Daoy (cell line): ENCODE measurements at places on chromosomes 3 and 15. TPM values are rescaled to one million over a fixed set of nuclear protein-coding genes. Genes with fewer than 3 reads are reported as not detected.

NLGN1 gene
- total RNA-seq: 6.0 and 12.1 TPM in 2 replicates

SH3GL3 gene
- total RNA-seq: 0.21 and 1.4 TPM in 2 replicates

DNA sequence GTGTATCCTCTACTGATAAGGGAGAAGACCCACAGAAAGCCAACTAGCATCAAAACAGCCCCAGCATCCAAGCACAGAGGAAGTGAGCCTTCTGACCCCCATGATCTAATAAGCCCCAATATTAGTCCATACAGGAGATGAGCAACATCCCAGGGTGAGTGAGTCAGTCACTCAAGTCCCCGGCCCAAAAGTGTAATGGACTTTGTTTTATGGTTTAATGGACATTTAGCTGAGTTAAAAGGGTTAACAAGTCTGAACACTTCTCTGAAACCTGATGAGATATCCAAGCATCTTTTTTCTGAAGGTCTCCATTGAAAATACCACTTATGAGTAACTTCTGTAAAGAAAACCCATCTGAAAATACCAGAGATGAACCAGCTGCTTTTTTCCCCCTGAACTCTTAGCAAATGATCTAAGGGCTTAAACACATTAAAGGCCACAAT lies 115.6 kb downstream of the GREM1 start:
- DNase-seq: no peak

DNA sequence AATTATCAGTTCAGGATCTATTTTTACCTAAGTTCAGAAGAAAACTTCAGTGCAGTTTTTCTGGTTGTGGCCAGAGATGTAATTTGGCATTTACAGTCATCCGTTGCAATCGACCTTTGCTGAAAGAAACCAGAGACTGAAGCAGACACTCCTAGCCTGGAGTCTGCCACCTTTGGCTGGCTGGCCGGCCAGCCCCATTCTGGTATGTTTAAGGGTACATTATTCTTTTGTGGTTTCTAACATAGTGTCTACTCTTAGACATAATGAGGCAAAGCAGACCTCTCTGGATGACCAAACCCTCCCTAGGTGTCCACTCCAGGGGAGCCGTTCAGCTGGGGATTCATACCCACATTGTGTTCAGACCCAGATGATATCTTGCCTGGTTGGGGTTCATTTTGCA lies 275.9 kb upstream of the TPM1 start:
- no peak for DNase-seq

DNA sequence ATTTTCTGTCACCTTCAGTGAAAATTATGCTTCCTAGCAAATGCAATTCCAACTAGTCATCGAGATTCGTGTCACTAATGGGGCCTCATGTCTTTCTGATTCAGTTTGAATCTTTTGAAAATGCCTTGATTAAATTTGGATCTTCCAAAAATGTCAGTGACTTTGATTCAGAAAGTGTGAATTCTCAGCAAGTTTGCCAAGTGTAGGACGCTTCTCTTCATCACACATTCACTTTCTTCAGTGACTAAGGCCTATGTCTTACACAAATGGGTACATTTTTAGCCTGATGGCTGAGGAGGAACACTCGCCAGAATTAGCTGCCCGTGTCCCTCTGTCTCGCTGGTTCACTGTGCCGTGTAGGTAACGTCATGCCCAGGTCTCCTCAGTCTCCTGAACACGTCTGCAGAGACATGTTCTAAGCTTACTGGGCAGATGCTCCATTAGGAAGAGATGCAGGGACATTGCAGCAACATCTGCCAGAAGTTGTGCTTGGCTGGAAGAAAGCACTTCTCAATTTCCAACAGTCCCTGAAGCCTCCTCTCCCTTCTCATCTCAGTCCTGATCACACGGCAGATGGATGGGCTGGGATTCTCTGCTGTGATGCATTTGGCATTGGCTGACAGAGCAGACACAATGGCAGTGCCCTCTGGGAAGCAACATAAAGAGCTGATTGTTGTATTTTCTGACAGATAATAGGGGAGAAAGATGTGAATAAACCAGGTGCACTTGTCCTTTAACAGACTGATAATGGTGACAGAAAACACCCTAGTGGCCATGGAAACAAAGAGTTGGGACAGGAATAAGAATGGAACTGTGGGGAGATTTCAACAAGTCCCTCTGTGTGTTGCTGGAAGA lies 29.1 kb upstream of the LYZL4 start:
- no peak for DNase-seq

DNA sequence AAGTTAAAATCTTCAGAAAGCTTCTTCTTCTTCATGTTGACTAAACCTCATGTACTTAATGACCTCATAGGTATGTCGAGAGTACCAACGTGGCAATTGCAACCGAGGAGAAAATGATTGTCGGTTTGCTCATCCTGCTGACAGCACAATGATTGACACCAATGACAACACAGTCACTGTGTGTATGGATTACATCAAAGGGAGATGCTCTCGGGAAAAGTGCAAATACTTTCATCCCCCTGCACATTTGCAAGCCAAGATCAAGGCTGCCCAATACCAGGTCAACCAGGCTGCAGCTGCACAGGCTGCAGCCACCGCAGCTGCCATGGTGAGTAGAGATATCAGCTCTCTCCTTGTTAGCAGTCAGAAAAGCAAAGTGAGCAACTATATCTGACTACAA lies 176.5 kb downstream of the MBNL1 start:
- DNase-seq: no peak

DNA sequence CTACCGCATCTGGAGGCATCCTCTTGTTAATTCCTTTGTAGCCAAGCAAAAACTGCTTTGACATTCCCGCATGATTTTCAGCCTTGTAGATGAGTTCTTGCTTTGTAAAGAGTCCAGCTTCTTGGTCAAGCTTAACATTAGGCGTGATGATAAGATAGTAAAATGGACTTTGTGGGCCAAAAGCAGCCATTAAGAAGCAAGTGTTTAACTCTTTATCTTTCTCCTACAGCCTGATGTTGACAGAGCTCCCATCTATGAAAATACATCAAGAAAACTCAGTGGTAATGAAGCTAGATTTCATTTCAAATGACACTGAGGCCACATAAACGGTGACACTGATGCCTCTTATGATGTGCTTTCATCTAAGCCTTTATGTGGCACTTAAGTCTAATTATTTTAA lies 33.2 kb downstream of the FNDC3B start:
- no peak for DNase-seq

- no peak for DNase-seq
Measured at GRCh38 chr3:139555249-139555648, 15.7 kb upstream of the RBP1 start.

- no peak for DNase-seq
Measured at GRCh38 chr3:11377719-11378118, 105.5 kb downstream of the ATG7 start.

DNA sequence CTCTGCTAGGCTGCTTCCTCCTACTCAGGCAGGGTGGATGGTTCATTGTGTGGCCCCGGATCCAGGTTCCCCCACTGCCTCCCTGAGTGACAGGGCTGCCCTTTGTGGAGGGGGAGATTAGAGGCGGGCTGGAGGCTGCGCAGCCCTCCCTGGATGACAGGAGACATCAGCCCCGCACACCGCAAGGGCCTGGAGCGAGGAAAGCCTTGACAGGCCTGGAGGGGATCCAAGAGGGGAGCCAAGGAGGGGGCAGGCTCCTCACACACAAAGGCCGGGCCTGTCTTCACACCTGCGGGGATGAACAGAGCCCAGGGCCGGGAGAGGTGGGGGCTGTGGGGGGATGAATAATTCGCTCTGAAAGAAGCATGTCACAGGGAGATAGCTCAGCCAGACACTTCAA lies 72.9 kb downstream of the RPN1 start:
- no peak for DNase-seq

DNA sequence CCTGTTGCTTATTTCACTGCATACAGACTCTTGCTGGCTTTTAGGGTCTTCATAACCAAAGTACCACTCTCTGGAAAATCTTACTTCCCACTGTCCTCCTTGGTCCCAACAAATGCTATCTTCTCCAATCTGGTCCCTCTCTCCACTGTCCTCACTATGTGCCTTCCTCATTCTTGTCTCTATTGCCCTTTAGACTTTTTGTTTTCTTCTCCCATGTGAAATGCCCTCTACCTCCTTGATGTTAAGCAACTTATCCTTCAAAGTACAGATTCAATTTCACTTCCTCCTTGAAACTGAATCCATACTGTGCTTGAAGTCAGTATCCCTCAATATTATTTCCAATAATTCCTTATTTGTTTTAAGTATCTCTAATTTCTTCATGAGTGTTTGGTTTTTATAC lies 60.8 kb downstream of the CGGBP1 start:
- no peak for DNase-seq
